Progenitor cell of endocrine pancreas (in vitro differentiated cells): ENCODE measurements at places on chromosomes 5 and 9. TPM values are rescaled to one million over a fixed set of nuclear protein-coding genes. Genes with fewer than 3 reads are reported as not detected.

DNA sequence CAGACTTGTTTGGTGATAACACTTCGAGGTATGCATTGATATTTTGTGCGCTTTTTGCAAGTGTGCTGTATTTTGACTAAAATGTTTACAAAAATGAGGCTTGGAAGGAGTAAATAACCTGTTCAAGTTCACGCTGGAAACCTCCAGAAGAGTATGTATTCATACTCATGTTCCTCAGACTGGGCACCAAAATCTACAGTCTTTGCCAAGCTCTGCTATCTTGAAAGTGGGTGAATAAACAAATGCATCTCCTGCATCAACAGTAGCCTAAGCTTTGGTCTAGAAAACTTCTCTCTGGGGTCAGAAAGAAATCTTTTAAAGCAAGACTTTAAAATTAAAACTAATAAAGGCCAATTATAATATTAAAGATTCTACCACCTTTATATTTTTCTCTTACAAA lies 157.9 kb downstream of the TRPM3 start:
- DNase-seq: no peak
- H3K36me3 ChIP-seq: no peaks in the 10 kb centered on the region
- no peak overlapping the region for H3K4me3 ChIP-seq
- H3K27me3 ChIP-seq: no peaks in the 10 kb centered on the region

The ECM2 gene
- 0.31 and 0.77 TPM in 2 replicates for total RNA-seq

DNA sequence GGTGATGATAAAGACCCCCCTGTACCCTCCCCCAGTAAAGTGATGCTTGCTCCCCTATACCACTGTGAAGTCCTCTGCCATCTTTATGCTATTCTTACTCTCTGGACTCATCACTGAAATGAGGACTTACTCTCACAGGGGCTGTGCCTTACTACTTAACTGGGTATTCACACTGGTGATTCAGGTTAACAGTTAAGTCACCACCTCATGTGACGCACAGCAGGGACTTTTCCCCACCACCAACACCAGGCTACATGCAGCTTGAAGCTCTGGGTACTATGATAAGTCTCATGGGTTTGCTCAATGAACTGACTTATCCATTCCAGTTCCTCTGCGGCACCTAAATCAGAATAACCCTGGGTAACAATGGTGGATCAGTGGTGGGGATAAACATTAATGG lies 163.7 kb downstream of the ELAVL2 start:
- no peak for DNase-seq
- no peak overlapping the region for H3K27ac ChIP-seq
- no peak overlapping the region for H3K4me3 ChIP-seq
- H3K36me3 ChIP-seq: no peaks in the 10 kb centered on the region
- H3K27me3 ChIP-seq: no peaks in the 10 kb centered on the region

GRCh38 chr5:10704949-10705621 lies 55.9 kb downstream of the DAP start:
- no peaks in the 10 kb centered on the region for H3K4me1 ChIP-seq
- no peaks in the 10 kb centered on the region for H3K27me3 ChIP-seq
- peaks cover 3% of the 10 kb centered on the region for H3K36me3 ChIP-seq

- H3K36me3 ChIP-seq: peaks cover 19% of the 10 kb centered on the region
- H3K27me3 ChIP-seq: no peaks in the 10 kb centered on the region
- no peak overlapping the region for H3K27ac ChIP-seq
- no peak for DNase-seq
- no peak overlapping the region for H3K4me3 ChIP-seq
Observed at GRCh38 chr5:90802474-90803317, 244.1 kb downstream of the ADGRV1 start.

The GTF2H2C gene
- 52.6 and 64.1 TPM in 2 replicates for total RNA-seq

The CDO1 gene
- total RNA-seq: 24.6 and 25.1 TPM in 2 replicates

- peak overlapping the region; percentile 85 for H3K27ac ChIP-seq
- H3K4me1 ChIP-seq: peaks cover 5% of the 10 kb centered on the region
- H3K36me3 ChIP-seq: peaks cover 3% of the 10 kb centered on the region
- peak; percentile 34 for DNase-seq
Observed at GRCh38 chr5:10695055-10695649, 65.9 kb downstream of the DAP start.

The C9orf50 gene
- total RNA-seq: 0.27 and 0.43 TPM in 2 replicates

DNA sequence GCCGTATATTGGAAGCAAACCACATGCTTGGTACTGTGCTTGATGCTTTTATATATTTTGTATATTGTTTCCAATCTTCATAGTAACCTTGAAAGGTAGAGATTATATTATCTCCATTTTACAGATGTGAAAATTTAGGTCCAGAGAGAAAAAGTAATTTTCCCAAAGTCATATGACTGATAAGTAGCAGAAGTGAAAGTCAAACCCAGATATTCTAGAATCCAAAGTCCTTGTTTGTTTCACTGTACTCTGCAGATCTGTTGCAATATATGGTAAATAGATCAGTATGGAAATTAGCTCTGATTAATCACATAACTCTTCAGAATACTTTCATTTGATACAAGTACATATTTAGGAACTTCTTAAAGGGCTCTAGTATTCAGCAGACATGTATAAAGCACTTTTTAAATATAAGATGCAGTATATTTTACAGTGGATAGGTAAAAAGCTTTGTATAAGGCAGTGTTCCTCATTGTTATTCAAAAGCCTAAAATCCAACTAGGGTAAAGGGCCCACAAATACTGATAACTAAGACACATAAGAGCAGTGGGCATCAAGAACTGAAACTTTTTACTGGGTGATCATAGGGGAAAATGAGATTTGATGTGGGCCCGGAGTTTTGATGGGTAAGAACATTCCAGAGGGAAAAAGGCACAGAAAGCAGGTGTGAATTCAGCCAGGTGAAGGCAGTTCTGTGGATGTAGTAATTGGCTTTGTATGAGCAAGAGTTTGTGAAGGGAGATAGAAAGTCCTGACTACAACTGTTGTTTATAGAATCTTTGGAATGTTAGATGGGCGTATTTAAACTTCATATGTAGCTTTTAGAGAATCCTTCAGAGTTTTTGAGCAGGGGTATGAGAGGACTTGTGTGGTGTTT lies 25.0 kb downstream of the NDFIP1 start:
- no peak for DNase-seq
- peaks cover 10% of the 10 kb centered on the region for H3K4me1 ChIP-seq
- no peak overlapping the region for H3K4me3 ChIP-seq
- no peaks in the 10 kb centered on the region for H3K27me3 ChIP-seq
- H3K36me3 ChIP-seq: peaks cover 25% of the 10 kb centered on the region

The F12 gene
- 4.0 and 4.7 TPM in 2 replicates for total RNA-seq

The SMIM33 gene
- not detected in 2 replicates for total RNA-seq

- DNase-seq: no peak
- H3K27ac ChIP-seq: peak overlapping the region; percentile 45
- H3K4me1 ChIP-seq: peaks cover 45% of the 10 kb centered on the region
- peaks cover 4% of the 10 kb centered on the region for H3K36me3 ChIP-seq
- H3K27me3 ChIP-seq: no peaks in the 10 kb centered on the region
- no peak overlapping the region for H3K4me3 ChIP-seq
Observed at GRCh38 chr9:93586290-93587057, 10.1 kb downstream of the PHF2 start.

GRCh38 chr9:94449486-94449885 lies 105.4 kb upstream of the PCAT7 start:
- H3K36me3 ChIP-seq: peaks cover 17% of the 10 kb centered on the region
- H3K4me1 ChIP-seq: peaks cover 12% of the 10 kb centered on the region
- no peak overlapping the region for H3K27ac ChIP-seq
- H3K4me3 ChIP-seq: no peak overlapping the region

The C1QTNF2 gene
- total RNA-seq: 0.11 and 0.14 TPM in 2 replicates

The QRFP gene
- total RNA-seq: not detected in 2 replicates

DNA sequence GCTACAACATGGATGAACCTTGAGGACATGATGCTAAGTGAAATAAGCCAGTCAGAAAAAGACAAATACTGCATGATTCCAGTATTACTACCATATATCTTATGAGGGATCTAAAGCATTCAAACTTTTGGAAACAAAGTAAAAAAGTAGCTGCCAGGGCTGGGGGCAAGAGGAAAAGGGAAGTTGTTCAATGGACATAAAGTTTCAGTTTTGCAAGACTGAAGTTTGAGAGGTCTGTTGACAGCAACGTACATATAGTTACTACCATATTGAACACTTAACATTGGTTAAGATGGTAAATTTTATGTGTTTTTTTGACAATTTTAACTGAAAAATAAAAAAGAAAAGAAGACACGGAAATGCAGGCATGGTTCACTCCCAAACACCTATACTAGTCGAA lies 77.6 kb downstream of the MAPKAP1 start:
- peaks cover 1% of the 10 kb centered on the region for H3K36me3 ChIP-seq
- H3K4me1 ChIP-seq: peaks cover 19% of the 10 kb centered on the region
- no peaks in the 10 kb centered on the region for H3K27me3 ChIP-seq
- no peak for DNase-seq
- H3K27ac ChIP-seq: no peak overlapping the region

- H3K27me3 ChIP-seq: peaks cover 47% of the 10 kb centered on the region
- H3K36me3 ChIP-seq: no peaks in the 10 kb centered on the region
- no peak overlapping the region for H3K4me3 ChIP-seq
- no peak for DNase-seq
Observed at GRCh38 chr9:108634204-108634603, 221.6 kb downstream of the ACTL7B start.

The RASGEF1C gene
- total RNA-seq: 0.51 and 1.3 TPM in 2 replicates

The UBE2QL1 gene
- 2.5 and 2.9 TPM in 2 replicates for total RNA-seq

DNA sequence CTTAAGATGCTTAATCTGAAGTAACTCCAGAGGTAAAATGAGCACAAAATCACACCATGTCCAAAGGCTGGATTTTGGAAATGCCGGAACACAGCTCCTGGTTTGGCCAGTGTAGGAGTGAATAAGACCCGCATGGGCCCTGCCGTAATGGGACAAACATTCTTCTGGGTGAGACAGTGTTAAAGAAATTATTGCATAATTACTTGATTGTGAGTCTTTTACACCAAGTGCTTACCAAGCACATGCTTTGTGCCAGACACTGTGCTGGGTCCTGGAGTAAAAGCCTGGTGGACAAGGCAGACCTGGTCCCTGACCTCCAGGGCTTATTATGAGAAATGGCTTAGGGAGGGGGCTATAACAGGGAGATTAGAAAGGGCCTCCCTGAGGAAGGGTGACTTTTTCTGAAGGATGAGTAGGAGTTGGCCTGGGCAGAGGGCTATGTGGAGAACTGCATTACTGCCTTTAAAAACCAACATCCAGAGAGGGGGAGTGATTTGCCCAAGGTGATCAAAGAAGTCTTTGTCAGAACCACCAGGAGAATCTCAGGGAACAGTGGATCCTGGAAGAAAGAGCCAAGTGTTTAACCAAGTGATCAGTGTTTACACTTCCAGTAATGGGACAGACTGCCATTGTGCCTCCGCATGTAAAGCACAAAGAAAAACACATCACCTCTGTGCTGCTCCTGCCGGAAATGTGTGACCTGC lies 3.5 kb downstream of the PDE6A start:
- no peak for DNase-seq
- H3K4me1 ChIP-seq: peaks cover 39% of the 10 kb centered on the region
- peak overlapping the region; percentile 75 for H3K27ac ChIP-seq
- no peaks in the 10 kb centered on the region for H3K27me3 ChIP-seq

GRCh38 chr9:34242830-34243229 lies 64.0 kb downstream of the UBAP1 start:
- H3K27ac ChIP-seq: no peak overlapping the region
- peaks cover 28% of the 10 kb centered on the region for H3K36me3 ChIP-seq
- no peaks in the 10 kb centered on the region for H3K27me3 ChIP-seq
- no peaks in the 10 kb centered on the region for H3K4me1 ChIP-seq

DNA sequence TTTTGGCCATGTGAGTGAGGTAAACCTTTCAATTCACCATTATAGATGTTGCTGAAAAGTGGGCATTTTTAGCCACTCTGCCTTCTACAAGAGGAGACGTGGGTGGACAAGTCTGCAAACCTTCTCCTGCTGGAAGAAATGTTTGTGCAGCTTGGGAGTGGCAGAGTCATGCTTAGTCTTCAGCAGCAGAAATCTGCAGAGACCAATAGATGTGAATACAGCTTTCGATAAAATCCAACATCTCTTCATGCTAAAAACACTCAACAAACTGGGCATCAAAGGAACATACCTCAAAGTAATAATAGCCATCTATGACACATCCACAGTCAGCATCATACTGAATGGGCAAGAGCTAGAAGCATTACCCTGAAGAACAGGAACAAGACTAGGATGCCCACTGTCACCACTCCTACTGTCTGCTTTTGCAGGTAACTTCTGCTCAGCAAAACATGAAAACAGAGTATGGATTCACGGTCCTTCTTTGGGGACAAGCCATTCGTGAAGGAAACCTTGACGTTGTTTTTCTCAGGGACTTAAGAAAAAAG lies 91.3 kb downstream of the RALGPS1 start:
- H3K4me1 ChIP-seq: peaks cover 5% of the 10 kb centered on the region
- H3K36me3 ChIP-seq: no peaks in the 10 kb centered on the region
- H3K27me3 ChIP-seq: no peaks in the 10 kb centered on the region
- no peak overlapping the region for H3K27ac ChIP-seq
- no peak overlapping the region for H3K4me3 ChIP-seq

DNA sequence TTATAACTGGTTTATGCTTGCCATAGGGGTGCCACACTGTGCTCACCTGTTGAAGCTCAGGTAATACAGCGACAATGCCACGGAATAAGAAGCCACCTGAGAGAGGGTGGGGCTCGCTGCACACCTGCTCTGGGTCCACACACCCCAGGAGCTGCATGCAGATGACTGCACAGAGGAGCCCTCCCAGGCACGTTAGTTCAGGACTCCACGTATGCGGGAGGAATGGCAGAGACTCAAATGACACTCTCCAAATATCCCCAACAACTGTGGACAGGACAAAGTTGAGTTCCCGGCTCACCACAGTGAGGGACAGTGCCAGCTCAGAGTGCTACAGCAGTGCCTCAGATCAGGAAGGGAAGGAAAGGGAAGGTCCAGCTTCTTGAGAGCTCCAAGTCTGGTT lies 5.8 kb upstream of the FCN1 start:
- H3K4me3 ChIP-seq: no peak overlapping the region
- peaks cover 12% of the 10 kb centered on the region for H3K27me3 ChIP-seq
- H3K27ac ChIP-seq: no peak overlapping the region

The ABLIM3 gene
- 0.27 and 0.48 TPM in 2 replicates for total RNA-seq

The C6 gene
- 0.74 and 0.95 TPM in 2 replicates for total RNA-seq

DNA sequence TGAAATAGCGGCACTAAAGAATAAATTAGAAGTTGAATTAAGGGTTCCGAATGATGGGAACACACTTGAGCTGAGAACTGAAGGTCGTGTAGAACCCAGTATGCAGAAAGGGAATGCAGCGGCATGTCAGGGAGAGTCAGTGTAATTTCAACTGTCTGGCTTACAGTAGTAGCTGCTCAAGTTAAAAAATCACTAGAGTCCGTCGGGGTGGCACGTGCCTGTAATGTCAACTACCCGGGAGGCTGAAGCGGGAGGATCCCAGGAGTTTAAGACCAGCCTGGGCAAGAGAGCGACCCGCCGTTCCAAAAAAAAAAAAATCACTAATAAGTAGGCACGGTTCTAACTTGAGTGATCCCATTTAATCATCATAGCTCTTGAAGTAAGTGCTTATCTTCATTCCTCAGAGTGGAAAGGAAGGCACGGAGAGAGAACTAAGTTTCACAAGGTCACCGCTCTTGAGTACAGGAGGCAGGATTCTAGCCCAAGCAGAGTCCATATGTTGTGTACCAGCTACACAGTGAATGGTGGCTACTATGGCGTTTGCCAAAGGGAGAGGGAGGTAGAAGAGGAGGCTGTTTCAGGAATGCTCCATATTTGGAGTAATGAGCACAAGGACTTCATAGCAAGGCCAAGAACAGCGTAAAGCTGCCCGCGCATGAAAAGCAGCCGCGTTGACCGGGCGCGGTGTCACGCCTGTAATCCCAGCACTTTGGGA lies 831 bp downstream of the RMRP start:
- no peak for DNase-seq
- peak overlapping the region; percentile 77 for H3K4me3 ChIP-seq
- peak overlapping the region; percentile 100 for H3K27ac ChIP-seq
- peaks cover 6% of the 10 kb centered on the region for H3K27me3 ChIP-seq
- H3K4me1 ChIP-seq: peaks cover 13% of the 10 kb centered on the region

GRCh38 chr5:95718203-95718602 lies 12.9 kb upstream of the RHOBTB3 start:
- DNase-seq: no peak
- no peak overlapping the region for H3K4me3 ChIP-seq
- H3K27ac ChIP-seq: no peak overlapping the region
- H3K4me1 ChIP-seq: peaks cover 11% of the 10 kb centered on the region
